T follicular helper cell (primary cell): ENCODE measurements at places on chromosomes 16 and 17.

GRCh38 chr17:81582341-81582740, 30.2 kb upstream of the FAAP100 start:
- no peak for DNase-seq

DNA sequence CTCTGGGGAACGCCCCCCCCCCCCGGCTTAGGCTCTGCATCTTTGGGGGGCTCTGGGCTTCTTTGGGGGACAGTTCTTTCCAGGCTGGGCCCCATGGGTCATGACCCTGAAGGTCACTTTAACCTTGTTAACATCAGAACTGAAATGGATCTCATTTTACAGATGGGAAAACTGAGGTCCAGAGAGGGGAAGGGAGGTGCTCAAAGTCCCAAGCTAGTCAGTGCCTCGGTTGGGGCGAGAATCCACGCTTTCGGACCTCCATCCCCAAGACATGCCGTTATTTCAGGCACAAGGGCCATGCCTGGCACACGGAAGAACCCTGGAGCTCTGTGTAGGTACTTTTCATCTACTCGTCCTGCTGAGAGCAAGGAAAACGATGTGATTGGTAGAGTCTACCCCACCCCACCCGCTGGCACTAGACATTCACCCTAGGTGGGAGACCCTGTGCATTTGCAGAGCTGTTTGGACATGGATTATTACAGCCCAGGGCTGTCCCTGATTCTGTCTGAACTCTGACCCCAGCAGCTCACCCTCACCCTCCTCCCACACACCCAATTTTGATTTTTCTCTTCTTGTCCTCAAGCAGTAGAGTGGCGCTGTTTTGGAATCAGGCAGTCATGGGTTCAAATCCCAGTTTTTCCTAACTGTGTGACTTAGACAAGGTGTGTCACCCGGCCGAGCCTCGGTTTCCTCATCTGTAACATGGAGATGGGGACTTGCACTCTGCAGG, 155.1 kb upstream of the CDC42EP4 start:
- DNase-seq = no peak

DNA sequence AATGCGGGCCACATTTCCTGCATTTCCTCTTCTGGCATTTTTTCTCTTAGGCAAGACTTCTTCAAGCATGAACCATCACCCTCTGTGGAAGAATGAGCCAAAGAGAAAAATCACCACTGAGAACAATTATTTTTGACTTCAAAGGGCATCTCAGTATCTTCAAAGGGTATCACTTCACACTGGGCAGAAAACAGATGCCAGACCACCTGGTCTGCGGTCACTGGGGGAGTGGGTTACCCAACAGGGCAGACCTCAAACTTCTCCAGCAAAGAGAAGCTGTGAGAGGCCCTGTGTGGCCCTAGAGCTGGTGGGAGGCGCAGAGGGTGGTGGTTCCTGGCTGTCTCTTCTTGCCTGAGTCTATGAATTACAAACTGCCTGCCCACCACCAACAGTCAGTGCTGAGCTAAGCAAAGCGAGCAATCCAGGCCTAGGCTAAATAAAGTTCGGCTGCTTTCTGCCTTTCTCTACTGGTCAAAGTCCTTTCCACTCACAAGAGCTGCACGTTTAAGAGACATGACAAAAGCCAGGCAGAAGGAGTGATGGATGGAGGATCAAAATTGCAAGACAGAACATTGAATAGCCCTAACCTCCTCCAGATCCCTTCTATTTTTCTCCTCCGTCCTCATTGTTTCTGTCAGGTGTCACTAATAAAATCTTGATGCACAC, 602.7 kb upstream of the CDH5 start:
- no peak for DNase-seq

- no peak for DNase-seq
These were observed 28.9 kb upstream of the GNA13 start for GRCh38 chr17:65085397-65085796.

GRCh38 chr16:51535591-51535990, 384.5 kb upstream of the SALL1 start:
- no peak for DNase-seq

GRCh38 chr16:24717411-24717810, 12.0 kb upstream of the TNRC6A start:
- DNase-seq = no peak

- DNase-seq = no peak
These were observed 1.5 kb downstream of the SNX29 start for GRCh38 chr16:11978080-11978479.

DNA sequence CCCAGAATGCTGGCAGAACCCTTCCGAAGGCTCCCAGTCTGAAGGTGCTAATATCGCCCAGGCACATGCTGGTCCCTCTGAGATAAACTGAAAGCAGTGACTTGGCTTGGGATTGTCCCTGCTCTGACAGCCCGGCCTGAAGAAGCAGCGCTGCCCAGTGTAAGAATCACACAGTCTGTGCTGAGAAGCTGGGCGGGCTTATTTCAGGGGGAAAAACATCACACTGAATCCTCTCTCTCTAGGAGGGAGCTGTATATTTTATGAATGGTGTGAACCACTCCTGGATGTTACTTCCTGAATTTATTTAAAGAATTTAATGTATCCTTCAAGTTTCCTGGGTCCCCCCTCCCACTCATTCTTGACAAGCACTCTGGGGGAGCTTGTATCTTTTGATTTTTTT, 36.3 kb downstream of the GAS7 start:
- no peak for DNase-seq

- no peak for DNase-seq
These were observed 9.8 kb upstream of the CBFB start for GRCh38 chr16:67019171-67019570.

GRCh38 chr16:14436401-14436955, 193.6 kb downstream of the PARN start:
- DNase-seq = no peak

- DNase-seq = no peak
These were observed 3.6 kb upstream of the C16orf96 start for GRCh38 chr16:4552541-4552940.

GRCh38 chr16:2734844-2735515, 15.0 kb upstream of the PRSS27 start:
- DNase-seq = no peak

- DNase-seq = no peak
These were observed 9.3 kb downstream of the TACO1 start for GRCh38 chr17:63609816-63610573.
